ENCODE measurements at places on chromosomes 16 and 17.
A peak's percentile ranks its signal among the peaks of the same experiment; 100 is the strongest.

- no peak for DNase-seq
Observed at GRCh38 chr16:3762107-3762750, 44.9 kb upstream of the TRAP1 start.

GRCh38 chr17:30219833-30220232, 15.7 kb downstream of the SLC6A4 start:
- no peak for DNase-seq

DNA sequence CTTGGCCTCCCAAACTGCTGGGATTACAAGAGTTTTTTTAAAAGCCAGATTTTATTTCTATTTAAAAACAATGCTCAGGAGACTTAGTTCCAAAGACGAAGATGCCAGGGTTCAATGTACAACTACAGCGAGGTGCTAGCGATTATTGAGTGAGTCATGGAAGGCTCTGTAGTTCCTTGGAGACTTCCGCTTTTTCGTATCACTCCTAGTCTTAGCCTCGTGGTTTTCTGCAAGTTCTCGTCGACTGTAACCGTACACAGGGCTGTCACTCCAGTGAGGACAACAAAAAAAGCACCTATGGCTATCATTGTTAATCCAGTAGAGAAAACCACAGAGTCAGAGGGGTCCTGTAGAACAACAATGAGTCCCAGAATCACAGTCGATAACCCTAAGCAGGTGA, 22.7 kb upstream of the ZC3H7A start:
- no peak for DNase-seq

DNA sequence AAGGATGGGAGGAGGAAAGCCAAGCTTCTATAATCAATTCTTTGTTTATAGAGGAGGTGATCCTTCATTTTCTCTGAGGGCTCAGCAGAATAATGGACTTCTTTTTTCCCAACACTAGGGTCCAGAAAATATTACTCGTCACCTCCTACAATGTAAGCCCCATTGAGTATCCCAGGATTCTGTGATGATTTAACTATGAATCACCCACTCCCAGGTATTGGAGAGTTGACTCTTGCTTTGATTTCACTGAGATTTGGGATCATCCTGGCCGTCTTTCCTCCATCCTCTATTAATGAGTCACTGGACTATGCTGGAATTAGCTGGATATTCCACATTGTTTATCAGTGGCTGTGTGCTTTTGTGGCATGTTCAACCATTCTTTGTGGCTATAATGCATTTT, 452.0 kb downstream of the NPIPA7 start:
- DNase-seq = no peak

DNA sequence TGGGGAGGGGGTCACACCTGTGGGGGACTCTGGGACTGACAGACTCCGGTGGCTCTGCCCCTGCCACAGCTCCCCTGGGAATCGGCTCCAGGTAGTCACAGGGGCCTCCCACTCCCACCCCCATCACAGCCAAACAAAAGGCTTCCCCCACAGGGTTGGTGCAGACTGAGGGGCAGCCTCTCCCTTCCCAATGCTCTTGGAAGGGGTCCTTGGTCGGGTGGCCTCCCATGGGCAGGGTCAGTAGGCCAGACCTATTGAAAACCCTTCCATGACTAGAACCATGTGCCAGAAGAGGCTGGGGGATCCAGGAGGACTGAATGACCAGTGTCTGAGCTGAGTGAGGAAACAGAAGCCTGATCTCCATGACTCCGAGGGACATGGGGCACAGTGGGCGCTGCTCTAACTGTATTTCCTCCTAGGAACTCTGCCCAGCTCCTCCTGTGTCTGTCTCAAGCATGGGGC, 28.6 kb downstream of the TK2 start:
- no peak for DNase-seq

DNA sequence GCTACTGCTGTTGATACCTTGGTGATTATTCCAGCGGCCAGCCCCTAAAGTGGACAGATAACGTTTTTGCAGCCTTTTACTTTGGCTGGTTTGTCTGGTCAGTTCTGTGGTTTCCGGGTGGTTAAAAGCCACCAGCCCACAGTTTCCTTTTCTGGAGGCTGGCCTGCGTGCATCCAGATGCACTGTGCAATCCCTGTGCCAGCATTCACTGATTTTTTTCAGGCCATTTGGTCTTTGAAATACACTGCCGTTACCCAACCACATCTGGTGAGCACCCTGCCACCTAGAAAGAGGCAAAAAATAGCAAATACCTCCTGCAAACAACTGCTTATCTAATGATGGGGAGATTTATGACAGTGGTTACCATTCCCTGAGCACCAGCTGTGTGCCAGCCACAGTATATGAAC, 797 bp downstream of the NUDT7 start:
- DNase-seq = no peak

GRCh38 chr17:45977506-45977824, 21.6 kb upstream of the STH start:
- DNase-seq = no peak

DNA sequence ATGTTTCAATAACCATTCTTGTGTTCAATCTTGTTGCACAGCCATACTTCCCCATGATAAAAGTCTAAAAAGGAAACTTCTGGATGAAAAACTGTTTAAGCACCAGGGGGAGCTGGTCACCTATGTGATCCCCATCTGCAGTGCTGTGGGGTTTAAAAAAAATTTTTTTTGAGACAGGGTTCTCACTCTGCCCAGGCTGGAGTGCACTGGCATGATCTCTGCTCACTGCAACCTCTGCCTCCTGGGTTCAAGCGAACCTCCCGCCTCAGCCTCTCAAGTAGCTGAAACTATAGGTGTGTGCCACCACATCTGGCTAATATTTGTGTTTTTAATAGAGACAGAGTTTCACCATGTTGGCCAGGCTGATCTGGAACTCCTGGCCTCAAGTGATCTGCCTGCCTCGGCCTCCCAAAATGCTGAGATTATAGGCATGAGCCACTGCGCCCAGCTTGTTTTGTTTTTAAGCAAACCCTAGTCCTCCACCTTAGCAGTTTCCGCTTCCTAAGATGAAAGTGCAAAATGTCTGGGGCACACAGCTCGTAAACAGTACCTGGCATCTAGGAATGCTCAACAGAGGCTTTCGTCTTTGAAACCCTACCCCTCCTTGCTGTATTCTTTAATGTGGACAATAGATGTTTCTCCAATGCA, 25.4 kb downstream of the DNAJA2 start:
- no peak for DNase-seq

GRCh38 chr17:64707050-64707591, 45.0 kb upstream of the SMURF2 start:
- DNase-seq = no peak

- no peak for DNase-seq
Observed at GRCh38 chr16:48546774-48547173, 63.2 kb downstream of the N4BP1 start.

GRCh38 chr16:67967958-67968399, 458 bp downstream of the SLC12A4 start:
- DNase-seq = peak; percentile 39

DNA sequence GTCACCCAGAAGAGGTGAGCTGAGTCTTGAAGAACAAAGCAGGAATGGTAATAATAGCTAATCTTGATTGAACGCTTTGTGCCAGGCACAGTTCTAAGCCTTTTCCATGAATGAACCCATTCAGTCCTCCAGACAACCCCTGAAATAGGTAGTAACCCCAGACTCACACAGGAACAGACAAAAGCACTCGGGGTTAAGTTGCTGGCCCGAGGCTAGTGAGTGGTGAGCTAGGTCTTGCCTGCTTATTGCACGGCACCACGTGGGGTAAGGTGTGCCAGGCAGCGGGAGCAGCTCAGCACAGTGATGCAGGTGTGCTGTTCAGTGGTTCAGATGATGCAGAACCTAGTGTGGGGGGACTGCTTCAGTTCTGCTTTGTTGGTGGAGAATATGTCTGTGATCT, 181.6 kb downstream of the RAB11FIP4 start:
- DNase-seq = no peak

GRCh38 chr16:12257926-12258561, 281.5 kb downstream of the SNX29 start:
- no peak for DNase-seq

- peak; percentile 31 for DNase-seq
Observed at GRCh38 chr17:18039535-18040260, 490 bp downstream of the GID4 start.

GRCh38 chr16:70430667-70431536, 8.0 kb downstream of the ST3GAL2 start:
- peak; percentile 53 for DNase-seq

GRCh38 chr17:65629234-65629690, 67.8 kb upstream of the AXIN2 start:
- no peak for DNase-seq

DNA sequence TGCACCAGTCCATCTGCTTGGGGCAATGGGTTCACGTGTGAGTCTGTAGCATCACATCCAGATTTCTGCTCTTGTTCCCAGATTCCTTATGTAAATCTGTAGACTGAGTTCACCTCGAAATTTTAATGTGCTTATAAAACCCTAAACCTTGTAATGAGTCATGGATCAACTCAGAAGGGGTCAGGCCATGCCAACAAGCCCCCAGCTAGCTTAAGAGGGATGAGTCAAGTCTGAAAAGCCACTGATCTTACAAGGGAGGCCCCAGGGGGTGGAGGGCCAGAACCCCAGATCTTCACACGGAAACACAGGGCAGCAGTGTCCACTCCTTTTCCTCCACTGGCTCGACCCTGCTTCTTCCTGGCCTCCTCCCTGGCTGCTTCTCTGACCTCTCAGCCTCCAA, 399.1 kb upstream of the CDH5 start:
- DNase-seq = no peak

DNA sequence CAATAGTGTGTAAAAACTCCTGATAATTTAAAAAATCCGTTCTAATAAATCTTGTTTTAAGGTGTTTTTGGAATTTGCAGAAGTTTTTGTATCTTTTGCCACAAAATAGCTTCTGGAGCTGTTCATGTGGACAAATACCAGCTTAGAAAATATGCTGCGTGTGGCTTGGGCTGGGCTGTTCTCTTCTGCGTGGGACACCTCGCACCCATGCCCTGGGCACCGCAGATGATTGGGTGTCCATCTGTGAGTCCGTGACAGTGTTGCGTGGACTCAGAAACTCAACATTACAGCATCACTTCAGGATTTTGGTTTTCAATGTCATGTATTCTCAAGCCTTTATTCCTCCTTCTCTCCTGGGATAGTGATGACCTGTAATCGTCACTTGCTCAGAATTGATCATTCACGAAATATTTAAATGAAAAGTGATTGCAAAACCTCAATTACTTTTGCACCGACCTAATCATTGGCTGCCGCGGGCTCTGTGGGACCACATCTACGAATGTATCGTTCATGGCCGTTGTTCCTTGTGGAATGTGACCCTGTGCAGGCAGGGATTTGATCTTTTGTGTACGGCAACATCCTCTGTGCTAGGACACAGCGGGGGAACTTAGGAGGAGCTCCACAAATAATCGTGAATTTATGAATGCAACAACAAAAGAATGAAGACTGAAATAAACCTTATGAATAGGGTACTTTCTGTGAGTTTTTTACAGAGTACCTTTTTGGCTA, 210.3 kb upstream of the FOXF1 start:
- DNase-seq = no peak

- no peak for DNase-seq
Observed at GRCh38 chr17:4701116-4701515, 2.8 kb downstream of the PELP1 start.

DNA sequence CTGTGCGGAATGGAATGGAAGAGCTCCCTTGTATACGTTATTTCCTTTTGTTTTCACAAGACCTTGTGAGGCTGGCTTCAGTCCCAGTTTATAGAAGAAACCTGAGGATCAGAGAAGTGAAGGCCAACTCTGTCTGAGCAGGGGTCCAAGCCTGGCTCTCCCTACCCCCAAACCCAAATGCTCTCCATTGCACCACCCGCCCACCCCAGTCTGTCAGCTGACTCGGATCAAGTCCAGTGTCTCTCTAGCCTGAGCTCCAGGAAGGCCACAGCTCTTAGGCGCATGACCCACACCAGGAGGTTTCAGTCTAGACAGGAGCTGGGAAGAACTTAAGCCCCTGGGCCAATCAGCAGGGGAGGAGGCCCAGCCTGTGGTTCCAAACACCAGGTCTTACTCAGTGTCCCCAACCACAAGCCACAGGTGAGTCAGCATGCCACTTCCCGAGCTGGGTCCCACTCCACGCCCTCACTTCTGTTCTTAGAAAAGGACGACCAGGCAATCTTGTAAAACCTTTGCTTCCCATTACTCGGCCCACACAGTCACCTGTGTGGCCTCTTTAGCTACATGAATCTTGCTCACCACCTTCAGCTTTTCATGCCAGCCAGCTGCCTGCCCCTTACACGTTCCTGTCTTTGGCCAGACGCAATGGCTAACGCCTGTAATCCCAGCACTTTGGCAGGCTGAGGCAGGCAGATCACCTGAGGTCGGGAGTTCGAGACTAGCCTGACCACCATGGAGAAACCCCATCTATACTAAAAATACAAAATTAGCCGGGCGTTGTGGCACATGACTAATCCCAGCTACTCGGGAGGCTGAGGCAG, 27.8 kb downstream of the TK2 start:
- peak; percentile 83 for DNase-seq

- DNase-seq = no peak
Observed at GRCh38 chr16:19071811-19072777, 4.7 kb downstream of the COQ7 start.

DNA sequence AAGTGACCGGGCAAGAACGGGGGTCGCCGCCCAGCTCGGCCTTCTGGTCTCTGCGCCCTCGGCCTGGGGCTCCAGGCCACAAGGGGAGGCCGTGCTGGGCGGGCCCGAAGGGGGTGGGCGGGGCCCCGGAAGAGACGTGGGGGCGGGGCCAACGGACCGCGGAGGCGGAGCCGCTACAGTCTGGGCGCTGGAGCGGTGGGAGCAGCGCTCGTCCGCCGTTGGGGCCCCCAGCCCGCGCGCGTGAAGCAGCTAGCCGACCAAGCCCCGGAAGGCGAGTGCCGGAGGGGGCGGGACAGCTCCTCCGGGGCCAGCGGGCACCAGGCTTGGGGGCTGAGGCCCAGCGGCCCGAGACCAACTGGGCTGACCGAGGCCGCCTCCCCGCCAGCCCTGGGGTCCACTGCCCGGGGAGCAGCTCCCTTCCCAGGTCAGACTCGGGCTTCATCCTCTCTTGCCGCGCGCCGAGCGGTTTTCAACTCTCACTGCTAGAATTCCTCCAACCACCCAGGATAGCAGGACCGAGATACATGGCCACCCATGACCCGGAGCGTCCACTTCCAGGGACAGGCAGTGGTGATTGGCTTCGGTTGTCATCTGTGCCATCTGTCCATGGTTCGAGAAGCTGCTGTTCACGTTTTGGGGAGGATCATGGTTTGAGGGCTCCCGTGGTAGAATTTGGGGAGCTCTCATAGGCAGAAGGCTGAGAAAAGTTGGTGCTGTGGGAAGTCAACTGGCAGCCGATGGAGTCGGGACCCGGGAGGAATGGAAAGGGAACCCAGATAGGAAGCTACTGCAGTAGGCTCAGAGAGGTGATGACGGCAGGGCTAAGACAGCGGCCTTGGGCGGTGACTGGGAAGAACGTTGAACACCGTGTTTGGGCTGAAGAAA, 44.6 kb upstream of the LCMT1 start:
- peak; percentile 83 for DNase-seq

- DNase-seq = no peak
Observed at GRCh38 chr16:78455861-78456260, 356.4 kb downstream of the WWOX start.

- no peak for DNase-seq
Observed at GRCh38 chr16:61858988-61859387, 177.2 kb downstream of the CDH8 start.

All from stimulated activated CD4-positive, alpha-beta T cell treated with anti-CD3 and anti-CD28 coated beads, TNF-alpha, amount 100 ng/mL, for 24 hours (primary cell).